GM23248 (cell line): ENCODE measurements at places on chromosomes 7 and 10. TPM values are rescaled to one million over a fixed set of nuclear protein-coding genes. Genes with fewer than 3 reads are reported as not detected.

GRCh38 chr7:50151001-50151400 lies 58.0 kb upstream of the ZPBP start:
- DNase-seq = no peak

SORCS3 gene
- not detected in 2 replicates for polyA plus RNA-seq

GRCh38 chr10:126104767-126105166 lies 208.4 kb downstream of the FANK1 start:
- no peak for DNase-seq

DNA sequence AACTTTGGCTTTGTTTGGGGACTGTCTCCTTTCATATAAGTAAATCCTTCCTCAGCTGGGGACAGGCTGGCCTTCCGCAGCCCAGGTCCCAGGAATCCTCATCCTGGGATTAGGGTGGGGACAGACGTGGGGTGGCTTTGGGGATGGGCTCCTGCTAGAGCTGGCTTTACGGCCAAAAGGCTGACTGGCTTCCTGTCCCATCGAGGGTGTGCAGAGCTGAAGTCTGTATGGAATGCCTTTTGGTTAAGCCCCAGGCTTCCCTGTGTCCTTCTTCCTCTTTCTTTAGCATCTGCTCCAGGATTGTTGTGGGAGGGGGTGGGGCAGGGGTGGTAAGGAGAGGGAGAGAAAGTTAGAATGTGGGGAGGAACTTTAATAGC lies 59.4 kb upstream of the AQP1 start:
- DNase-seq = peak; percentile 44

GRCh38 chr7:20779041-20779440 lies 7.6 kb downstream of the SP8 start:
- no peak for DNase-seq

DNA sequence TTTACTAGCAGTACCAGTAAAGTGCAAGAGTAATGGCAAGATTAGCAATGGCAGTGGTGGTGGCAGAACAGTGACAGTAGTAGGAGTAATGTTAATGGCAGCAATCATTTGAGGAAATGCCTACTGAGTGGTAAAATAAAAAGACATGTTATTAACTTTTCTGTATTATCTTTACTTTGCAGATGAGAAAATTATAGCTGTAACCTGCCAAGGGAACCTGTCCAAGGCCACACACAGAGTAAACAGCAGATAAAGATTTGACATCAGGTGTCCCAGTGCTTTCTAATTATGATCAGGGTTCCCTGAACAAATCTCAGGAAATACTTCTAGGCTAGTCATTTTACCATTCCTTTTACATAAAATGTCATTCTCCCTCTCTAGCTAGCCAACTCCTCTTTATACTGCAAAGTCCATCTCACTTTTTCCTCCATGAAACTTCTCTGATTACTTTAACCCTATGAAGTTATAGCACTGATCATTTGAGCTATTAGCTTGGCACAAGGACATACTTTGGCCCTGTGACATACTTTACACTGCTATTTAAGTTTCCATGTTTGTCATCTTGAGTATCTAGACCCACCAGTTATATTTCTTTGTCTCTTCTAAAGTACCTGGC lies 219.1 kb downstream of the TAX1BP1 start:
- no peak for DNase-seq

DNA sequence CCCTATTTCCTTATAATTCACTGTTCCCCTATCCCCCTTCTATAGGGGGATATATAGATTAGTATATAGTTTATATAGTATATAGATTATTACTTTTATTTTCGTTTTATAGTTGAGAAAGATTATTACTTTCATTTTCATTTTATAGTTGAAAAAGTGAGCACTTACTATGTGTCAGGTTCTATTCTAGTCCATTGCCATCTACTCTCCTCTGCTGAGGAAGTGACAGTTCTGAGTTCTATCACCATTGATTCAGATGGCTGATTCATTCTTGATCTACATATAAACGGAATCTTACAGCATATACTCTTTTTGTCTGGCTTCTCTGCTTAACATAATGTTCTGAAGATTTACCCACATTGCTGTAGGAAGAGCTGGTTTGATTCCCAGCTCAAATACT lies 20.7 kb upstream of the CAV2 start:
- DNase-seq = no peak

ZNF503 gene
- 15.4 and 15.7 TPM in 2 replicates for polyA plus RNA-seq

GRCh38 chr7:112970771-112971170 lies 115.9 kb downstream of the GPR85 start:
- DNase-seq = no peak

OR2A7 gene
- polyA plus RNA-seq = 0.22 and 0.26 TPM in 2 replicates

HMX3 gene
- not detected in 2 replicates for polyA plus RNA-seq

- no peak for DNase-seq
These were observed 33.2 kb downstream of the POR start for GRCh38 chr7:75948179-75948578.

- DNase-seq = no peak
These were observed 52.7 kb downstream of the MINPP1 start for GRCh38 chr10:87557409-87557808.

DNA sequence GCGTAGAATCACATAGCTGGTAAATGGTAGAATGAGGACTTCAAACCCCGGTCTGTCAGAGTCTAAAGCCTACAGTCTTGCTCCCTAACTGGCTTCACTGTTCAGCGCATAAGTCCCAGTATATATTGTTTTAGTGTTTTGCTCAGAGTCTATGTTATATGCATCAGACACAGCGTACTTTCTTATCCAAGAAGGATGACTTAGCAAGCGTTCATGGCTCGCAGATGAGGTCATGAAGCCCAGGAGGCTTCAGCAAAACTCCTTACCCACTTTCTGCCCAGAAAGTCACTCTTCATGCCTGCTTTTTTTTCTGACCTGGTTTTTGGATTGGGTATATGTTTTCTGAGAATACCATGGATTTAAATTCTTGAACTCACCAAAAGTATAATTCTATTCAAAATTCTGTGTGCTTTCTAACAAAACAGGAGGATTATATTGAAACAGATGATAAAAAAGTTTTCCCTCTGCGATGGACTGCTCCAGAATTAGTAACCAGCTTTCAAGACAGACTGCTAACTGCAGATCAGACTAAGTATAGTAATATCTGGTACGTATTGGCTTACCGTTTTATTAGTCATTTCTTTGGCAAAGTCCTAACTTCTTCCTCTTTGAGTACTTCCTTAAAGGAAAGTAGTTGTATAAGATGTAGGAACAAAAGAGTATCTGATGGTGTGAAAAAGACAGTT lies 24.6 kb upstream of the BHLHA15 start:
- peak; percentile 58 for DNase-seq

DNA sequence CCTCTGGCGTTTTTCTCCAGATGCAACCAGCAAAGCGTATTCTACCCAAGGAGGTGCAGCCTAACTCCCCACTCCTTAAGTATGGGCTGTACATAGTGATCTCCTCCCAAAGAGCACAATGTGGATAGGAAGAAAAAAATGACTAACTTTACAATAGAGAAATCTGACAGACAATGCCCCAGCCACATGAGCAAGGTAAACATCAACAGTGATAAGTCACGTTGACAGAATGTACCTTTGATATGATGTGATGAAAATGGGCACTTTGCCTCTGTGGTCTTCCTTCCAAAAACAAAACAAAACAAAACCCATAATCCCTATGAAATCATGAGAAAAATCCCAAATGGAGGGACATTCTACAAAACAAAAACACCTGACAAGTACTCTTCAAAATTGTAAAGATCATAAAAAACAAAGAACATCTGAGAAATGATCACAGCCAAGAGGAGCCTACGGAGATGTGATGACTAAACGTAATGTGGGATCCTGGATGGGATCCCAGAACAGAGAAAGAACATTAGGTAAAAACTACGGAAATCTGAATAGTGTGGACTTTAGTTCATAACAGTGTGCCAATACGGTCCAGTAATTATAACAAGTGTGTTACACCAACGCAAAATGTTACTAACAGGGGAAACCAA lies 50.6 kb downstream of the ABLIM1 start:
- DNase-seq = peak; percentile 56

GRCh38 chr7:94432817-94433216 lies 38.1 kb downstream of the COL1A2 start:
- peak; percentile 56 for DNase-seq

GRCh38 chr10:13809427-13809826 lies 222.7 kb downstream of the PRPF18 start:
- no peak for DNase-seq

DBF4 gene
- polyA plus RNA-seq = 14.7 and 15.5 TPM in 2 replicates

- peak; percentile 17 for DNase-seq
These were observed 3.9 kb downstream of the LRIT1 start for GRCh38 chr10:84237199-84238051.

DNA sequence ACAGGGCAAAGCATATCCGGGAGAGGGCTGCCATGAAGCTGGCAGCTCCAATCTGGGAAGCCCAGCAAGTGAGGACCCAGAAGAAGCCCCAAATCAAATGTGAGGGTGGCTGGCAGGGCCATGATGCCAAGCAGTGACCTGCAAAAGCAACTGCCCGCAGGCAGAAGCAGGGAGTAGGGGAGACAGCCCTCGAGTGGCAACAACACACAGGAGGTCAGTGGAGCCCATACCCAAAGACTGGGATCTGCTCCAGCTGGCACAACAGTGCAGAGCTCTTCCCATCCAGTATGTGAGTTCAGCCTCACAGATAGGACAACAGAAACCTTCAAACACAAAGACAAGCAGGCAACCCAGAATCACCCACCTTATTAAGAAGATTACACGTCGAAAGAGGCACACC lies 45.0 kb downstream of the GRID1 start:
- no peak for DNase-seq

ZNF12 gene
- polyA plus RNA-seq = 12.9 and 13.0 TPM in 2 replicates

DNA sequence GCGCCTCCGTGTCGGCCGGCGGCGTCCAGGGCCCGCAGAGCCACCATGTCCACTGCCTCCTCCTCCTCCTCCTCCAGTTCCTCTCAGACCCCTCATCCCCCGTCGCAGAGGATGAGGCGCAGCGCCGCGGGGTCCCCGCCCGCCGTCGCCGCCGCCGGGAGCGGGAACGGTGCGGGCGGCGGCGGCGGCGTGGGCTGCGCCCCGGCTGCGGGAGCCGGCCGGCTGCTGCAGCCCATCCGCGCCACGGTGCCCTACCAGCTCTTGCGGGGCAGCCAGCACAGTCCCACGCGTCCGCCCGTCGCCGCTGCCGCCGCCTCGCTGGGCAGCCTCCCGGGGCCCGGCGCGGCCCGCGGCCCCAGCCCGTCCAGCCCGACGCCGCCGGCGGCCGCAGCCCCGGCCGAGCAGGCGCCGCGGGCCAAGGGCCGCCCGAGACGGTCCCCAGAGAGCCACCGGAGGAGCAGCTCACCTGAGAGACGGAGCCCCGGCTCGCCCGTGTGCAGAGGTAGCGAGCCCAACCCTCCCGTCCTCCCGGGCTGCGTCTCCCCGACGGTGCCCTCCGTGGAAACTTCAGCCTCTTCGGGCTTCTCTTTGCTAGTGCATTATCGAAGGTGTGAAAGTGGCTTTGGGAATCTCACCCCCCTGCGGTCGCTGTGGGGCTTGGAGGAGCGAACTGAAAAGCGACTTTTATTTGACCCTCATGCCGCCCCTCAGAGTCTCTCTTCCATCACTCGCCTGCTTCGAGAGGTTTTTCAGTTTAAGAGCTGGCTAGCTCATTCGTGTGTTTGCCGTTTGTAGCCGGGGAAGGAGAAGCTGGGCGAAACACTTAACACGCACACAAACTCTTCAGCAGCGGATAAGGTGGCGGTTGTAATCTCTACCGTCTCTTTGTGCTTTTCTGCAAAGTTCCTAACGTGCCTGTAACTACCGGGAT lies 975 bp downstream of the GLCCI1 start:
- peak; percentile 63 for DNase-seq

GRCh38 chr10:44993226-44993921 lies 7.3 kb upstream of the ZNF22 start:
- no peak for DNase-seq

DNA sequence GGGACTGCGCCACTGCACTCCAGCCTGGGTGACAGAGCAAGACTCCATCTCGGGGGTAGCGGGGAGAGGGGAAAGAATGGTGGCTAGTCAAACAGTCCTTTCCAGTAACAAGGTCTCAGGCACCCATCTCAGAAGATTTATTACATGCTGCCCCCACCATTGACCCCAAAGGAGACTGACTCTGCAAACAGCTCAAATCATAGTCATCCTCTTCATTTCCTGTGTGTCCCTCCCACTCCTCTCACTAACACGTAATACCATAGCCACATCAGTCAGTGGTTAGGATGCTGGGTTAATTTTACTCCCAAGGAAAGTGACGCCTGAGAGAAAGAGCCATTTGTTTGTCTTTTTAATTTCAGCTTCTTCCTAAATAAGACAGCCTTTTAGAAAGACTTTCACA lies 56.6 kb upstream of the BET1 start:
- peak; percentile 68 for DNase-seq

LRRD1 gene
- polyA plus RNA-seq = not detected in 2 replicates

GRCh38 chr7:158508802-158509385 lies 78.7 kb downstream of the PTPRN2 start:
- DNase-seq = no peak

DNA sequence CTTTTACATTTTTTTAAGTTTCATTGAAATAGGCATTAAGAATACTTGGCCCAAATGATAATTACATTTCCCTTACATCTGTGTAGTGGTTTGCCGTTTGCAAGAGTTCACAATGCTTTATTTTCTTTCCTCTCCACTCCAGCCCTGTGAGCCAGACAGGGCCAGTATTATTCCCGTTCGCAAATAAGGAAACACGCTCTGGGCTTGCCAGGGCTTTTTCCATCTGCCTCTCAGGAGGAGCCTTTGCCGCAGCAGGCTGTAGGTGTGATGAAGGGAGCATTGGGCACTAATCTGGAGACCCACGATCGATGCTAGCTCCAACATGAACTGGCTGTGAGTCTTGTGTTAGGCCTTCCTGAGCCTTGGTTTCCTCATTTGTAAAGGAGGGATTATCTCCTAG lies 154.4 kb downstream of the GALNT17 start:
- no peak for DNase-seq

GRCh38 chr7:27709137-27710075 lies 30.6 kb upstream of the TAX1BP1 start:
- peak; percentile 73 for DNase-seq

CLRN3 gene
- not detected in 2 replicates for polyA plus RNA-seq

- DNase-seq = peak; percentile 51
These were observed 90.5 kb downstream of the RNF216 start for GRCh38 chr7:5690931-5691473.

SLC26A5 gene
- polyA plus RNA-seq = not detected in 2 replicates

GRCh38 chr7:82163586-82163985 lies 280.0 kb downstream of the CACNA2D1 start:
- no peak for DNase-seq

GRCh38 chr10:4191354-4191753 lies 406.3 kb upstream of the KLF6 start:
- DNase-seq = no peak

DNA sequence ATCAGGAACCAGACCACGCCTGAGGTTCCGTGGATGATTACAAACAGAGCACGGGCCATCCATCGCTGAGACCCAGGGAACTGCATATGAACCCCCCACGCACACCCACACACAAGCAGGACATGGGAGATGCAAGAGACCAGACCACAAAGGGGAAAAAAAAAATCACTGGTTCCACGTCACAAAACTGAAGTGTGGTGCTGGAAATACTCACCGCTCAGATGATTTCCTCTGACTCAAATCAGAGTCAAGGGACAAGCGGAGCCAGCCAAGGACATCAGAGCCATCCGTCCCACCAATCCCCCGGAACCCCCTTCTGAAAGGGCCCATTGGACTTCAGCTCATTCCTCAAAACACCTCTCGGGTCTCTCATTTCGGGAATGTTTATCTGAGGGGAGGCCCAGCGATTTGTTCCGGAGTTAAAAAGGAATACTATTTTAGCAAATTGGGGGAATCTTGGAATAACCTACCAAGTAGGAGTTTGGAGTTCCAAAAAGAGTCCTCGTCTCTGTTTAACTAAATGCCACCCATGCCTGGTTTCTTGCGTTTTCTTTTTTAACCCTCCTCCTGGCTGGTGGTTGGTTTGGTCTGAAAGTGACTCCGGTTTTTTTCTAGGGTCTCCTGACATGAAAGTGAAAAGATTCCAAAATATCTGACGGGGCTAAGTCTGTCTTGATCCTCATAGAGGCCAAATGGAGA lies 15.0 kb downstream of the SNX8 start:
- DNase-seq = peak; percentile 92

FGF8 gene
- polyA plus RNA-seq = not detected in 2 replicates

TMEM270 gene
- polyA plus RNA-seq = not detected in 2 replicates
